HepG2 (cell line): ENCODE measurements at places on chromosomes 12 and 14.
A peak's percentile ranks its signal among the peaks of the same experiment; 100 is the strongest.

- no peak overlapping the region for H3K27ac ChIP-seq
- DNase-seq: no peak
- H3K4me3 ChIP-seq: no peak overlapping the region
- no peaks in the 10 kb centered on the region for H3K36me3 ChIP-seq
These were observed 6.7 kb downstream of the TESPA1 start for GRCh38 chr12:54977857-54978256.

- no peaks in the 10 kb centered on the region for H3K27me3 ChIP-seq
- no peaks in the 10 kb centered on the region for H3K4me1 ChIP-seq
- no peaks in the 10 kb centered on the region for H3K36me3 ChIP-seq
These were observed 166.9 kb upstream of the DIO2 start for GRCh38 chr14:80378084-80378690.

GRCh38 chr14:58362798-58363412, 32.8 kb upstream of the TOMM20L start:
- no peaks in the 10 kb centered on the region for H3K4me1 ChIP-seq
- H3K4me3 ChIP-seq: no peak overlapping the region
- no peak overlapping the region for H3K27ac ChIP-seq
- no peaks in the 10 kb centered on the region for H3K27me3 ChIP-seq
- peak; percentile 41 for DNase-seq

DNA sequence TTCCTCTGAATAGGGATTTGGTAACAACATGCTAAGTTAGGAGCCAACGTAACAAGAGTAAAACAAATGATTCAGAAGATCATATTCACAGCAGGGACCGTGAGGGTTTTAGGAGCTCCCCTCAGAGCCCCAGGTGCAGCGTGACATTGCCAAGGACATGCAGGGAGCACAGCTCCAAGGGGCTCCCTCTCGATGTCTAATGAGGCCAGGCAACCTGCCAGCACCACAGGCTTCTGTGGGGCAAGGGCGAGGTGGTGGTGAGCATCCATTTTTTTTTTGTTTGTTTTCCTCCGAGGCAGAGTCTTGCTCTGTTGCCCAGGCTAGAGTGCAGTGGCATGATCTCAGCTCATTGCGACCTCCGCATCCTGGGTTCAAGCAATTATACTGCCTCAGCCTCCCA, 95.1 kb upstream of the PTPRB start:
- H3K4me3 ChIP-seq: no peak overlapping the region
- H3K36me3 ChIP-seq: no peaks in the 10 kb centered on the region
- no peaks in the 10 kb centered on the region for H3K4me1 ChIP-seq
- no peak for DNase-seq
- no peaks in the 10 kb centered on the region for H3K27me3 ChIP-seq
- no peak overlapping the region for H3K27ac ChIP-seq

DNA sequence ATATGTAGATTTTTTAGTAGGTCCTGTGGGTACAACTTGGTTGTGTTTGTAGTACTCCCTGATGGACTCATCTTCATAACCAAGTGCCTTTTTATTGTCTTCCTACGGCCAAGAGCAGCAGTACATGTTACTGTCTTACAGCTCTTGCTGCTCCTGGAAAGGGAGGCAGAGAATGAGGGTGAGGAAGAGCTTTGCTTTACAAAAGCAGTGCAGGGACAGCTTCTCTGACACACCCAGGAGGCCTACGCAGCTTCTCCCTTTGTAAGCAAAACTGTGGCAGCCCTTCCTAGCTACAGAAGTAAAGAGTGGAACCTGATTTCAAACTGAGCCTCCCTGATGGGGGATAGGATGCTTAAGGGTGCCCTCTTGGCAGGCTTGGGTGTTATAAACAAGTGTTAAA, 18.6 kb downstream of the MYRFL start:
- DNase-seq: no peak
- H3K27me3 ChIP-seq: no peaks in the 10 kb centered on the region
- no peaks in the 10 kb centered on the region for H3K4me1 ChIP-seq
- H3K36me3 ChIP-seq: no peaks in the 10 kb centered on the region

DNA sequence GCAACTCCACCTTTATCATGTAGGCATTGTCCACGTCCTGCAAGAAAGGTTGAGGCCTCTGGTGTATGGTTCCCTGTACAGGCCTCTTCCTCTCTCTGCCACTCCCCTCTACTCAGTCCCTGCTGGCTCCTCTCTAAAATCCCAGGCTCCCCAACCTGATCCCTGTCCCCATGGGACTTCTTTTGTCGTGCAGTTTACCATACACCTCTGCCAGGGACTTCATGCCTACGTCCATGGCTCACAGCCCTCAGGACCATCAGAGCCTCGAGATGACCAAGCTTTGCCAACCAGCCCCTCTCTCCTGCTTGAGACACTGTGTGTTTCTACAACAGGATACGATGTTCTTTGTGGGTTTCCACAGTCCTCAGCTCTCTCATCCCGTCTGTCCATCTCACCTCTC, 2.9 kb downstream of the KRT2 start:
- no peak overlapping the region for H3K4me3 ChIP-seq
- H3K27me3 ChIP-seq: peaks cover 45% of the 10 kb centered on the region; the same call in 2 of the 3 replicates
- H3K4me1 ChIP-seq: no peaks in the 10 kb centered on the region

GRCh38 chr14:97709552-97709951, 912.4 kb downstream of the VRK1 start:
- H3K27ac ChIP-seq: no peak overlapping the region
- no peaks in the 10 kb centered on the region for H3K4me1 ChIP-seq
- no peak overlapping the region for H3K4me3 ChIP-seq
- H3K36me3 ChIP-seq: no peaks in the 10 kb centered on the region
- no peak for DNase-seq

- H3K4me1 ChIP-seq: peaks cover 80% of the 10 kb centered on the region
- DNase-seq: no peak
- peak overlapping the region; percentile 87 for H3K4me3 ChIP-seq
- peaks cover 14% of the 10 kb centered on the region for H3K36me3 ChIP-seq
These were observed 1.9 kb downstream of the FOXN3 start for GRCh38 chr14:89415159-89415558.

- no peaks in the 10 kb centered on the region for H3K27me3 ChIP-seq
- no peak overlapping the region for H3K27ac ChIP-seq
- no peak overlapping the region for H3K4me3 ChIP-seq
- peaks cover 29% of the 10 kb centered on the region for H3K36me3 ChIP-seq
These were observed 11.7 kb downstream of the TNFRSF1A start for GRCh38 chr12:6330192-6330591.

DNA sequence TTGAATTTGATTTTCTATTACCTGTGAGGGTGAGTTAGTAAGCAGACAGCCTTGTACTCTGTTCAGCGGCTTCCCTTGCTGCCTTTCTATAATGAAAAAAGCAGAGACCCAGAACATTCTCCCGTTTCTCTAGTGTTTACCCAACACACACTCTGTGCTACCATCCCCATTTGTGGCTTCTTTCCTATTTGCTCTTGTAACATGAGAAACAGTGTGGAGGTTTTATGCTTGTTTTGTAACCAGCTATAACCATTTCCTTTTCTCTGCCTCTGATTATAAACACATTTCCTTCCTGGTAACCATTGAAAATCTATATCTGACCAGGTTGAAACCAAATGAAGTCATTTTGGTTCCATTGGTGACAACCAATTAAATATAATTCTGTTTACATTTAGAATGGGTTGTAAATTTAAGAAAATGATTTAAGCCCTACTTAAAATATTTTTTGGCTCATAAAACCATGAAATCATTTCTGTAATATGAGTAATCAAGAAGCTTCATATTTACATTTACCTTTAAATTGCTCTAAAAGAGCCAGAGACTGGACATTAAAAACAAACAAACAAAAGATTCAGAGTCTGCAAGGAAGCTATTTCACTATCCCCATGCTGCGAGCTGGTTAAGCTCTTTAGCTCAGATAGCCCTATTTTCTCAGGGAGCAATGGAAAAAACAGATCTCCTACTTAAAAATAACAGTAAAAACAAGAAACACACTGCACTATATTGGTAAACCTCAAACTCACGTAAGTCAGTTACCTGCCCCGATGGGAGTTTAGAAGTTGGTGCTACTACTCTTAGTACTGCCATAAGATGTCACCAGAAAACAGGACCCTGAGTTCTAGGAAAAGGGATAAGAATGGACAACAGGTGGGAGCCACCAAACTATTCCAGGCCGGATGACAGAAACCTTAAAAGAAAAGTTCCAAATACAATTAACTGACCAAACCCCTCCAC, 206.5 kb upstream of the EEA1 start:
- peak; percentile 91 for DNase-seq
- H3K27me3 ChIP-seq: no peaks in the 10 kb centered on the region
- H3K27ac ChIP-seq: peak overlapping the region; percentile 92

- H3K36me3 ChIP-seq: peaks cover 3% of the 10 kb centered on the region; the same call in 1 of the 2 replicates
- DNase-seq: no peak
- H3K27ac ChIP-seq: no peak overlapping the region
- no peak overlapping the region for H3K4me3 ChIP-seq
- H3K27me3 ChIP-seq: no peaks in the 10 kb centered on the region
These were observed 51.4 kb upstream of the BAZ1A start for GRCh38 chr14:34926552-34926951.

GRCh38 chr12:49580572-49581535, 12.9 kb upstream of the MCRS1 start:
- H3K36me3 ChIP-seq: peaks cover 6% of the 10 kb centered on the region
- no peak overlapping the region for H3K27ac ChIP-seq
- H3K27me3 ChIP-seq: no peaks in the 10 kb centered on the region
